Activated CD4-positive, alpha-beta memory T cell treated with anti-CD3 and anti-CD28 coated beads for 36 hours (primary cell): ENCODE measurements at places on chromosomes 6 and 20.
A peak's percentile ranks its signal among the peaks of the same experiment; 100 is the strongest.

GRCh38 chr6:169250660-169251059 is 3.0 kb downstream of the THBS2 start:
- H3K36me3 ChIP-seq, result no peaks in the 10 kb centered on the region
- H3K27ac ChIP-seq, result no peak overlapping the region
- no peak overlapping the region for H3K4me3 ChIP-seq
- H3K4me1 ChIP-seq, result peaks cover 21% of the 10 kb centered on the region
- DNase-seq, result no peak

- H3K36me3 ChIP-seq, result no peaks in the 10 kb centered on the region
- DNase-seq, result no peak
- H3K4me1 ChIP-seq, result no peaks in the 10 kb centered on the region
- H3K27ac ChIP-seq, result no peak overlapping the region
Observed at GRCh38 chr20:56796345-56796744, 167.2 kb downstream of the TFAP2C start.

DNA sequence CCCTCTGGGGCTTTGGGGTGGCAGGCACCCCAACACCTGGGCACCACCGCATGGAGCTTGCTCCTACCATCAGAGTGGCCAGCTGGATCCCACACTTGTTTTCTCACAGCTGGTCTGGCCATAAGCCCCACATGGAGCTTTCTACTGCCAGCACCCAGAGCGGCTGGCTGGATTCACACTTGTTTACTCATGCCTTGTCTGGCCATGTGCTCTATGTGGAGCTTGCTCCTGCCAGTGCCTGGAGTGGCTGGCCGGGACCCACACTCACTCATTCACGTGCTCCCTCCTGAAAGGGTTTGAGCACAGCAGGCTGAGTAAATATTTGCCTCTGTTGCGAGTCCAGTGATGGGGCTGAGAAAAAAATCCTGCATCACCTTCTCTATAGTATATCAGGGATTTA is 487.0 kb downstream of the CD109 start:
- no peaks in the 10 kb centered on the region for H3K27me3 ChIP-seq
- H3K4me1 ChIP-seq, result no peaks in the 10 kb centered on the region
- no peaks in the 10 kb centered on the region for H3K36me3 ChIP-seq
- no peak overlapping the region for H3K27ac ChIP-seq
- H3K4me3 ChIP-seq, result no peak overlapping the region

GRCh38 chr20:35014537-35014936 is 58.9 kb downstream of the MYH7B start:
- H3K4me3 ChIP-seq, result no peak overlapping the region
- no peak for DNase-seq
- no peaks in the 10 kb centered on the region for H3K27me3 ChIP-seq
- H3K27ac ChIP-seq, result no peak overlapping the region
- no peaks in the 10 kb centered on the region for H3K4me1 ChIP-seq

DNA sequence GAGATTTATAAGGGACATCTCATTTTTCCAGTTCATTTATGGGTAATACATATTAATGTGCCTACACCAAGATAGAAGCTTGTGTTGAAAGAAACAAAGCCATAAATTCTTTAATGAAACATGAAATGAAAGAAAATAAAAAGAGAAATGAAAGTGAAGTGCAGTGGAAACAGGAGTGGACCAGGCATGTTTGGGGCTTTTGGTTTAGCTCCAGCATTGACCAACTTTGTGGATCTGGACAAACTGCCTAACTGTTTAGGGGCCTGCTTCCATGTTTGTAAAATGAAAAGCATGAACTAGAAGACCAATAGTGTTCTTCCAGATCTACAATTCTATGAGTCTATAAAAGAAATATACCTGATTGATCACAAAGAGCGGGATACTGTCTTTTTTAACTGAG is 124.9 kb downstream of the GJA10 start:
- peaks cover 29% of the 10 kb centered on the region for H3K4me1 ChIP-seq
- no peaks in the 10 kb centered on the region for H3K27me3 ChIP-seq
- peaks cover 52% of the 10 kb centered on the region for H3K36me3 ChIP-seq
- no peak overlapping the region for H3K27ac ChIP-seq
- no peak for DNase-seq
- no peak overlapping the region for H3K4me3 ChIP-seq

GRCh38 chr20:16601047-16601446 is 27.8 kb upstream of the KIF16B start:
- peaks cover 5% of the 10 kb centered on the region for H3K4me1 ChIP-seq
- H3K36me3 ChIP-seq, result no peaks in the 10 kb centered on the region
- H3K4me3 ChIP-seq, result no peak overlapping the region
- H3K27ac ChIP-seq, result no peak overlapping the region

DNA sequence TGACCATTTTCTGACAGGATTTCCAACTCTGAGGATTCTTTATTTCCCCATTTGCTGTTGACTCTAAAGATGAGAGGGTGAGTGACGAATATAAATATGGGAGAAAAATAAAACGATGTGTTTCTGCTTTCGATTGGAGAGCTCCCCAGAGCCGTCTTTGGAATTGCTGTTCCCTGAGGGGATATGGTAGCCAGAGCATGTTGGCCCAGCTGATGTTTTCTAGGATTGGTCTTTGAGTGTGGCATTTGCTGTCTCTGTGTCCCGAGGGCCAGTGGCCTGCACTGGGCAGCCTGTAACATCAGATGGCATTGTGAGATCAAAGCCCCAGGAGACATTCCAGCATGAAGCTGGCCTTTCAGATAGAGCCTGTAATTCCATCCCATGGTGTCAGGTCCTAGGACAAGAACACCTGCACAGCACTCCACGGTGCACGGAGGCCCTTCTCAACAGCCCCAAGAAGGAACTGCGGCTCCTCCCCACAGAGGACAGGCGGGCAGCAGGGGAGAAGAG is 26.7 kb downstream of the PKIG start:
- no peaks in the 10 kb centered on the region for H3K36me3 ChIP-seq
- H3K4me3 ChIP-seq, result no peak overlapping the region
- no peak for DNase-seq
- no peaks in the 10 kb centered on the region for H3K27me3 ChIP-seq
- peaks cover 7% of the 10 kb centered on the region for H3K4me1 ChIP-seq

- DNase-seq, result no peak
- H3K27ac ChIP-seq, result no peak overlapping the region
- H3K27me3 ChIP-seq, result no peaks in the 10 kb centered on the region
Observed at GRCh38 chr20:57787990-57788781, 78.4 kb upstream of the PMEPA1 start.

GRCh38 chr6:89134723-89135122 is 11.1 kb upstream of the PM20D2 start:
- H3K4me1 ChIP-seq, result no peaks in the 10 kb centered on the region
- no peaks in the 10 kb centered on the region for H3K27me3 ChIP-seq
- no peak overlapping the region for H3K4me3 ChIP-seq
- H3K36me3 ChIP-seq, result no peaks in the 10 kb centered on the region

DNA sequence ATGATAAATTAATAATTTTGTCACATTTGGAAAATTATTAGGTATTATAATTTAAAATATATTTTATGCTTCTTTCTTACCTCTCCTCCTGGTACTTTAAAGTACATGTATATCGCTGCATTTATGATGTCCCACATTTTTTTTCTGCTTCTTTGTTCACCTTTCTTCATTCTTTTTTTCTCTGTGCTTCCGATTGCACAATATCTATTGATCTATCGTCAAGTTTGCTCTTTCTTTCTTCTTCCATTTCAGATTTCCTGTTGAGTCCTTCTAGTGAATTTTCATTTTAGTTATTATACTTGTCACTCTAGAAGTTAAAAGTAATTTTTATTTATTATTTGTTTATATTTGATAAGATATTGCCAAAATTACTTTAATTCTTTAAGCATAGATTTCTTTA is 441.0 kb upstream of the HS3ST5 start:
- no peaks in the 10 kb centered on the region for H3K27me3 ChIP-seq
- H3K27ac ChIP-seq, result no peak overlapping the region
- H3K36me3 ChIP-seq, result no peaks in the 10 kb centered on the region

- H3K27me3 ChIP-seq, result no peaks in the 10 kb centered on the region
- H3K4me1 ChIP-seq, result no peaks in the 10 kb centered on the region
- no peak overlapping the region for H3K27ac ChIP-seq
- DNase-seq, result no peak
- H3K4me3 ChIP-seq, result no peak overlapping the region
Observed at GRCh38 chr20:41204304-41205265, 67.2 kb downstream of the PLCG1 start.

GRCh38 chr20:8476021-8476420 is 344.0 kb downstream of the PLCB1 start:
- no peaks in the 10 kb centered on the region for H3K27me3 ChIP-seq
- H3K36me3 ChIP-seq, result no peaks in the 10 kb centered on the region
- H3K4me1 ChIP-seq, result no peaks in the 10 kb centered on the region
- no peak for DNase-seq

DNA sequence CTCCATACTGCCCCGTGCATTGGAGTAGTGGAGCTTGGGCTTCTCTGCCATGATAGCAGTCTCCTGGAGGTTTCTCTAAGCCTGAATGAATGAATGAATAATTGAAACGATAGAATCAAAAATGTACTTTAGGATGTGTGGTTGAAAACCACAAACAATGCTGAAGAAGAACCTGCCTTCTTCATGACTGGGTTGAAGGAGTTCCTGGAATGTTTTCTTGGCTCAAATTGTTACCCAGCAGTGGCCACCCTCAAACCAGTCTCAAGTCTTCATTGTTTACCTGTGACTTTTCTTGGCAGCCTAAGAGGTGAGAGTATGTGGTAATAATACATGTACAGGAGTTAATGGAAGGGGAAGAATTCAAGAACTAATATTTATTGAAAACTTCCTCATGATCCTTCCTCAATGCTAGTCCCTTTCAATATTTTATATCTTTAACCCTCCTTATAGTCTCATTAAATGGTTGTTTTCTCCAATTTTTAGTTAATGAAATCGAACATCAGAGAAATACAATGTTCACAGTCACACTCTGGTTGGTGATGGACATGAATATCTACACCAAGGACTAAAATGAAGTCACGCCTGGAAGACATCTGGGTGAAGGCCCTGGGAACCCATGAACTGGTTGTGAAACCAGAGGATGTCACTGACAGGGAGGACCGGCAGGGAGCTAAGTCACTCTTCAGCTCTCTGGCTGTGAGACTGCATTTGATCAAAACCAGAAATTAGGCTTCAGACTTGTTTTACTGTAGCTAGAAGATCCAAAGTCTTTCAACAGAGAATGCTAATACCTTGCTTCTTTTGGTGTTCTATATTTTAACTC is at the start of gene GSTA5:
GSTA5 (minus strand) TSS at position 51 of the 823 bp plus-strand sequence.
- H3K36me3 ChIP-seq, result no peaks in the 10 kb centered on the region
- no peak for DNase-seq
- no peaks in the 10 kb centered on the region for H3K4me1 ChIP-seq
- no peak within 1 kb of the TSS for H3K4me3 ChIP-seq
- peaks cover 22% of the 10 kb centered on the region for H3K27me3 ChIP-seq
- H3K27ac ChIP-seq, result no peak within 1 kb of the TSS

- H3K36me3 ChIP-seq, result peaks cover 15% of the 10 kb centered on the region
- DNase-seq, result no peak
- H3K27ac ChIP-seq, result no peak overlapping the region
- H3K4me3 ChIP-seq, result no peak overlapping the region
Observed at GRCh38 chr6:109349419-109349987, 32.8 kb downstream of the CD164 start.

DNA sequence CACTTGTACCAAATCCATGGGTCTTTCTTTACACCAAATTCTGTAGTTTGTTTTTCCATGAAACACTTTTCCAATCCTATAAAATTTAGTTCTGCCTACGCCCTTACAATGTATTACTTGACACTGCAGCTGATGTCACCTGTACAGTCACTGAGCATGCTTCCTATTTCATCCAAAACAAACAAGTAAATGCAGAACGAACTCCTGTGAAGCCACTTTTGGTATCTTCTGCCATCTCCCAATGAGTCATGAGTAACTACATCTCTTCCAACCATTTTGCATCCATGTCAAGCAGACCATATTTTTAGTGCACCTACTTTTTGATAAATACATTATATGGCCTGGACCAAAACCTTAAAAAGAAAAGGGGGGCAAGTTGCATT is 42.4 kb downstream of the HDDC2 start:
- no peak overlapping the region for H3K27ac ChIP-seq
- no peaks in the 10 kb centered on the region for H3K36me3 ChIP-seq
- no peak for DNase-seq
- H3K4me3 ChIP-seq, result no peak overlapping the region
- no peaks in the 10 kb centered on the region for H3K4me1 ChIP-seq

DNA sequence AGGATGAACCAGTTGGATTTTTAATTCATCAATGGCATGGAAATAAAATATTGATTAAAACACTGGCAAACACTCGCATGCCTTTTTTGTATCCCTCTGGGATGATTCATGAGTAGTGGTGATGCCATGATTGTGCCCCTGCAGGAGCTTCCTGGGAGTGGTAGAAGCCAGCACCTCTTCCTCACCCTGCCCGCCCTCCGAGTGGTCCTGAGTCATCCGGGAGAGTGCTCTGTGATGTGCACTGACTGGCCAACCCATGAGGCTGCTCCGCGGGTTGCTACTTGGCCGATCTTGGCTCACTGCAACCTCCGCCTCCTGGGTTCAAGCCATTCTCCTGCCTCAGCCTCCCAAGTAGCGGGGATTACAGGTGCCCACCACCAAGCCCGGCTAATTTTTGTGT is 27.4 kb downstream of the GJA10 start:
- no peak overlapping the region for H3K27ac ChIP-seq
- peaks cover 3% of the 10 kb centered on the region for H3K36me3 ChIP-seq
- H3K27me3 ChIP-seq, result peaks cover 2% of the 10 kb centered on the region
- H3K4me1 ChIP-seq, result no peaks in the 10 kb centered on the region
- DNase-seq, result no peak

GRCh38 chr6:64000818-64001491 is 365.4 kb downstream of the PHF3 start:
- no peaks in the 10 kb centered on the region for H3K27me3 ChIP-seq
- no peaks in the 10 kb centered on the region for H3K4me1 ChIP-seq
- no peaks in the 10 kb centered on the region for H3K36me3 ChIP-seq
- H3K4me3 ChIP-seq, result no peak overlapping the region
- no peak overlapping the region for H3K27ac ChIP-seq

GRCh38 chr20:46209930-46210671 is 92.0 kb downstream of the CD40 start:
- no peak for DNase-seq
- peaks cover 18% of the 10 kb centered on the region for H3K4me1 ChIP-seq
- no peak overlapping the region for H3K27ac ChIP-seq

GRCh38 chr20:19433371-19434350 is 221.2 kb downstream of the SLC24A3 start:
- H3K27me3 ChIP-seq, result peaks cover 2% of the 10 kb centered on the region
- DNase-seq, result no peak
- H3K4me3 ChIP-seq, result no peak overlapping the region
- no peaks in the 10 kb centered on the region for H3K36me3 ChIP-seq
- H3K27ac ChIP-seq, result no peak overlapping the region

GRCh38 chr6:28900577-28901256 is 23.1 kb downstream of the TRIM27 start:
- H3K27me3 ChIP-seq, result peaks cover 2% of the 10 kb centered on the region
- peaks cover 46% of the 10 kb centered on the region for H3K36me3 ChIP-seq
- DNase-seq, result no peak
- peaks cover 8% of the 10 kb centered on the region for H3K4me1 ChIP-seq
- H3K27ac ChIP-seq, result peak overlapping the region; percentile 11

DNA sequence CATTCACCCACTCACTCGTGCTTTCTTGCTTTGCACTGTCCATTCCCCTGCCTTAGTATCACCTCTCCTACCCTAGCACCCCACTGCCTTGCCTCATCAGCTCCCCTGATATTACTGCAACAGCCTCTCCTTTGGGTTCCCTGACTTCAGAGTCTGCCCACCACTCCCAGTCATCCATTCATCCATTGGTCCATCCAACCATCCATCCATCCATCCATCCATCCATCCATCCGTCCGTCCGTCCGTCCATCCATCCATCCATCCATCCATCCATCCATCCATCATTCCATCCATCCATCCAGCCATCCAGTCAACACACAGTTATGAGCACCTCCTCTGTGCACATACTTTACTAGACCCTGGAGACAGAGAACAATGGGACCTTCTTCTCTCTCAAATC is 22.9 kb upstream of the FAM83D start:
- H3K27me3 ChIP-seq, result no peaks in the 10 kb centered on the region
- no peak for DNase-seq
- H3K4me1 ChIP-seq, result peaks cover 5% of the 10 kb centered on the region
